ENCODE measurements at places on chromosomes 6 and 20. TPM values are rescaled to one million over a fixed set of nuclear protein-coding genes. Genes with fewer than 3 reads are reported as not detected.

PKIB gene
- 1.8 TPM for total RNA-seq

LY6G5C gene
- total RNA-seq: not detected

DNA sequence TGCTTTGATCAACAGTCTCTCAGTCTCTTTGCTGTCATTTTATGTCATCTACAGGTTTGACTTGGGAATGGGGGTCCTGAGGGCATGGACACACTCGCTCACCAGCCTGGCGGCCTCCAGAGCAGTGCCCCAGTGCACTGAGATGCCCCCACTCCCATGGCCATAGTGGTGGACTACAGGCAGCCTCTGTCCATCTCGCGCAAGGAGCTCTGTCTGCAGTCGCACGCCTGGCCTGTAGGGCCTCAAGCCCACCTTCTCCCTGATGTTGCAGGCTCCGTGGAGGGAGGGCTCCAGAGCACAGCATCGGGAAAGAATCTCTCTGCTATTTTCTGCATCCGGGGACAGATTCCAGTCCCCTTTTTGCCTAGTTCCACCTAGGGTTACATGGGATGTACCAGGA is 22.6 kb downstream of the DDO start:
- DNase-seq: no peak

GRCh38 chr6:53671111-53671510 is 5.6 kb upstream of the KLHL31 start:
- no peak for DNase-seq

DNA sequence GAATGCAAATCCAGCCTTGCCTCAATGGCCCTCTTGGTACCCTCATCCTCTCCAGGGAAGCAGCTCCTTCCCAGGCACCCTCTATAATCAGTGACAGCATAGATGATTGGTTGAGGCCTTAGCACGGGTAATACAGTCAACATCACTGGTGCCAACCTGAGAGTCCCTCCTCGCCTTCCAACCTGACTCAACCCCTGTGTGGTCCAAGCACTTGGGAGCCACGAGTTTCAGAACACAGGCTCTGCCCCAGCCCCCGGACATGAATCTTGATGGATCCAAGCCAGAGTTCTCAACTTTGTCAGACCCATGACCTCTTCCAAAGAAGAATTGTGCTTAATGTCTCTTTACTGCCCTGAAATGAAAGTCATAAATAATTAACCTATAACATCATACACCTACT is 213.9 kb downstream of the PREX1 start:
- DNase-seq: no peak

DNA sequence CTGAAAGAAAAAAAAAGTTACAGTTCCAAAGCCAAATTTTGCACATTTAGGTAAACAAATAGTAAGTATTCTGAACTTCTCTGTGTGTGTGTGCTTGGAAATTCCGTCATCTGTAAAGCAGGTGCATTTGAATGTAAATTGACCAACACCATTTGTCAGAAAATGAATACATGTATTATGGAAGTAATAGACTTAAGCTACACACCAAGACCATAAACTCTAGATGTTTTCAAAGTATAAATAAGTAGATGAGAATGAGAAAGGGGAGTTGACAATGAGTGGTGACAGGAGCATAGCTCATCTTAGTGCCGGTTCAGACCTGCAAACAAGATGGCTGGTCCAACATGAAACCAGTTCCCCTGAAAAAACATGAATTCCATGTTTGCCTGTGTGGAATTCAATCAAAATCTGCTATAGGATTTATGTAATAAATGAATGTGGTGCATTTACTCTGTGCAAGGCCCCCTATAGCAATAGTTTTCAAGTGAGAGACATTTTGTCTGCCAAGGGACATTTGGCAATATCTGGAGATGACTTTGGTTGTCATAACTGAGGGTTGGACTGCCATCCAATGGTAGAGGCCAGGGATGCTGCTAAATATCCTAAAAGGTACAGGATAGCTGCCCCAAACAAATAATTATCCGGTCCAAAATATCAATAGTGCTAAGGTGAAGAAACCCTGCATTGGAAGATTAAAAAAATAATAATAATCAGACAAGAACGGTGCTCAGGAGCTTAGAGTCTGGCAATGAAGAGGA is 11.0 kb upstream of the FILIP1 start:
- DNase-seq: no peak

DNA sequence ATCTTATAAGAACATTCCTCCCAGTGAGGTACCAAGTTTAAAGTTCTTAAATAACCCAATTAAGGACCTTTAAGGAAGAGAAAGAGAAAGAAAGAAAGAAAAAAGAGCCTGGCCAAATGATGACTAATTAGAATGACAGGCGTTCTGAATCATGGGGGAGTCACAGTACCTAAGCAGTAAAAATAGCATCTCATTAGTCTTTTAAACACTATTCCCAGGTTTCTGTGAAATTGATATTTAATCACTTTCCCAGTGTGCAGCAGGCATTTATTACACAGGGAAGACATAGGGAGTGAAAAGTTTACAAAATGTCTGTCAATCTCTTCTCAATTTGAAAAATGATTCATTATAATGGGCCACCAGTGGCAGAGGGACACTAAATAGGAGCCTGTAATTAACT is 251.4 kb upstream of the MANEA start:
- DNase-seq: peak; percentile 36

- DNase-seq: no peak
These were observed 137.5 kb downstream of the EYS start for GRCh38 chr6:65569505-65569904.

- DNase-seq: no peak
These were observed 365.9 kb downstream of the TAF4 start for GRCh38 chr20:61699495-61700374.

- no peak for DNase-seq
These were observed 48.1 kb downstream of the HLA-DPB1 start for GRCh38 chr6:33123732-33124524.

GRCh38 chr6:118350881-118351430 is 197.1 kb upstream of the PLN start:
- DNase-seq: no peak

GRCh38 chr6:17740559-17741220 is 34.0 kb upstream of the NUP153 start:
- DNase-seq: no peak

DNA sequence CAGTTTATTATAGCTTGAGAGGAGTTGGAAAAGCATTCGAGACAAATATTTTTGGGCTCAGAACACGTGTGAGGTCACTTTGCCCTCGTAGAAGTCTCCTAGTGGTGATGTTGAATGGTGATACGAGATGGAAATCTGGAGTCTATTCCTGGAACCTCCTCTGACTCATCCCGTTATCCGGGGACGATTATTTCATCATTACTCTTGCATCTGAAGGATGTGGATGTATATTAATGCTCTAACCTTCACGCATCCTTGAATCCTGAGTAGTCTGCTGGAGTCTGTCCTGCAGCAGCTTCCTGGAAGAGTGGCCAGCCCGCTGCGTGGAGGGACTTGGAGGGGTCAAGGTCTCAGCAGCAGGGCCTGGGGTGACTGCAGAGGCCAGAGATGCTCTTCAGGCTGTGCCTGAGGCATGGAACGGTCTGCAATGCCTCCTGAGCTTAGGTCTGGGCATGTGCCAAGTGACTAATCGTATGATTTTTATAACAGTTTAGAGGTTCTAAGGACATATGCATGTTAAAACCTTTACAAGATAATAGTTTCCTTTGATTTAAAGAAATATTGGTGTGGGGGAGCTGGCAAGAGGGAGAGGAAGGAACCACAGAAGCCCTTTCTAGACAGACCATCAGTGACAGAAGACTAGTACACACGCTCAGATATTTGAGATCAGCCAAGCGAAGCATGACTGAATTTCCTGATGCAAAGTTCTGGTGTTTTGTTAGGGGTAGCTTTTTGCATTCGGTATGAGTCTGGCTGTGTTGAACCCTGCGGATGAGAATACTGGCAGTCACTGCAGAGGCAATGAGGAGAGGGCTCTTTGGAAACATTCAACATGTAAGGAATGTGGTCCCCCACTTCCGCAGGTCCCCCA is 400.2 kb downstream of the QKI start:
- DNase-seq: no peak
